ENCODE measurements at places on chromosomes 1 and 21.

- DNase-seq = no peak
These were observed 4.3 kb downstream of the DDAH1 start for GRCh38 chr1:85460555-85461088.

- no peak for DNase-seq
These were observed 819.9 kb downstream of the BRINP3 start for GRCh38 chr1:189657715-189658114.

- DNase-seq = no peak
These were observed 101.9 kb downstream of the ZNF644 start for GRCh38 chr1:90919900-90920299.

- peak; percentile 36 for DNase-seq
These were observed 22.3 kb downstream of the ACP6 start for GRCh38 chr1:147647796-147648633.

GRCh38 chr1:7743346-7743745, 27.8 kb upstream of the VAMP3 start:
- DNase-seq = no peak

GRCh38 chr1:33338440-33339211, 17.7 kb upstream of the A3GALT2 start:
- no peak for DNase-seq

- DNase-seq = no peak
These were observed 66.6 kb downstream of the CD34 start for GRCh38 chr1:207844371-207844770.

GRCh38 chr1:153399401-153400055, 8.7 kb upstream of the S100A8 start:
- DNase-seq = no peak

DNA sequence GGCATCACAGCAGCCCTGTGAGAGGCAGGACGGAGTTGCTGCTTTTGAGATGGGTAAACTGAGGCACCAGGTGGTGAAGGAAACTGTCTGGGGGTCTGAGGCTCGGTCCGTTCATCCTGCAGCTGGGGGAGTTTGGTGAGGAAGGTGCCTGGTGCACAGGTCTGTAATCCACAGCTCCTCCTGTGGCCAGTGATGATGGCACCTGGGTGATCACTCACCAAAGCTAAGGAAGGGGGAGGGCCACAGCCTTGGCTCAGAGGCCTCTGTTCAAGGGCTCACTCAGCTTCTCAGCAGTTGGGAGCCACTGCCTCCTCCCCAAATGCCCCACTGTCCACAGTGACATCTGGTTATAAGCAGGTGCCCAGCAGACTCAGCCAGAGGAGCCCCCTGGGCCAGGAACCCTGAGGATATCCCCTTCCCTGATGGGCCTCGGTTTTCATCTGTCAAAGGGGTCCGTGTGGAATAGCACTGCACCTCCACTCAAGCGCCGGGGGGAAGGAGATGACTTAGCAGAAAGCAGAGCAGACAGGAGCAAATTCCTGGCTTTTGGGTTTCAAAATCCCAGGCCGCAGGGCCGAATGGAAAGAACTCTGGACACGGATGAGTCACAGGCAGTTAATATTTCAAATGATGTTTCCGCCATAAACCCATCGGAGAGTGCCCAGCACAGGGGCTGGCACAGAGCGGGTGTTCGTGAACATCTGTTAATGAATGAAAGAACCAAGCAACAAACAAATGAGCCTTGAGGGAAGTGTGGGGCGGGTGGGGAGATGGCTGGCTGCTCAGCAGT, 82.8 kb downstream of the DMRTB1 start:
- DNase-seq = no peak

- no peak for DNase-seq
These were observed 159.2 kb downstream of the AGBL4 start for GRCh38 chr1:49864581-49864980.

DNA sequence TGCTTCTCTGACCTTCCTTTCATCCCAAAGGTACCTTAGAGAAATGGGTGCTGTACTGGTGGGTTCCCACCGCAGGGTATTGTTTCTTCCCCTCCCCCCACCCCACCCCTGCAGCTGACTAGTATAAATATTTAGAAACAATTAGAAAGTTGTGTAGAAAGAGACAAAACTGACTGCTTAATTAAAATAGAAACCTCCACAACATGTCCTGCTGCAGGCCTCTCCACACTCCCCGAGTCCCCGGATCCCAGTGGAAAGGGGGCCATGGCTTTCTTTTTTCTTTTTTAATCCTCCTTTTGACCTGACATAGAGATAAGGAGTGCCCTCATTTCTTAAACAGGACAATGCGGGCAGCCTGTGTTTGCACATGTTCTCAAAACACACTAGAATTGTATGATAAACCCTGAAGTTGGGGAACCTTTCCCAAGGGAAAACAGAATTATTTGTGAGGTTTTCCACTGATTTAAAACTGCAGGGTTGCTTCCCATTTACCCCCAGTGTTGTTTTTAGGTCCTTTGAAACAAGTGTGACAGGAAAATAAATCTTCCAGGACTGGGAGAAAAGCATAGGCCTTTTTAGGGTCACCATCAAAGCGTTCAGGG, 1.7 kb downstream of the RHOU start:
- DNase-seq = no peak

DNA sequence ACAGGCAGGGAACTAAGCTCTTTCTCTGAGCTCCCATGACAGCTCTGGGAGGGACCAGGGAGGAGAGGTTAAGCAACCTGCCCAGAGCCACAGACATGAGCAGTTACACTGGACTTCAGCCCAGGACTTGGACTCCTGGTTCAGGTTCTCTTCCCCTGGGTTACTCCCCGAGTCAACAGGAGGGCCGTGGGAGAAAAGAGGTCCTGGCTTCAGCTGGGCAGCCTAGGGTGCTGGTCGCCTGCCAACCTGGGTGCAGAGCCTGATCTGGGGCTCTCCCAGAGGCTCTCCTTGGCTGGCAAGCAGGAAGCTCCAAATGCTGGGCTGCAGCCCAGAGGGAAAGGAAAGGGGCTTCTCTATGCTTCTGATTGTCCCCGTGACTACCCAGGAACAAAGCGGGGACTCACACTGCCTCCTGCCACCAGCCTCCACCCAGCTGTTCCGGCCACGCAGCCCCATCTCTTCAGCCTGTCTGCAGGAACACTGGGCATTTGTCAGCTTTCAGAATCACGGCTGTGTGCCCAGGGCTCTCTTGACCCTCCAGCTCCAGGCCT, 141.8 kb downstream of the HIVEP3 start:
- no peak for DNase-seq

- DNase-seq = peak; percentile 41
These were observed 101.3 kb upstream of the ACTL8 start for GRCh38 chr1:17653728-17654351.

DNA sequence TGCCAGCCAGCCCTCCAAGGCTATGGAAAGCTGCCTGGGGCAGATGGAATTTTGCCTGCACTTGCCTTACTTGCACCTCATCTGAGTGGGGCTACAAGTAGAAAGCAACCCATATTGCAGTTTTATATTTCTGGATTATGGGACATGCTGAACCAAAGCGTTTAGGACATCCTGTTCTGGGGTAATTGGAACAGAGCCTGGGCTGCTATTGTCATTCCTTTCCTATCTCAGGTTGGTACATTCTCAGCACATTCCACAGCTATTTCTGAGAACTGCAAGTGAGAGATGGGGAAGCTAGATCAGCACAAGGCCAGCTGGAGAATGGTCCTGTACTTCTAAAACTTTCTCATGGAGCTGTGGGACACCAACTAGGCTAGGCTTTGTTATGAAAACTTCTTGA, 713.8 kb downstream of the KCNT2 start:
- DNase-seq = no peak

GRCh38 chr1:168085401-168085872, 51.3 kb downstream of the GPR161 start:
- DNase-seq = no peak

GRCh38 chr1:217089361-217090014, 366.3 kb upstream of the ESRRG start:
- no peak for DNase-seq

DNA sequence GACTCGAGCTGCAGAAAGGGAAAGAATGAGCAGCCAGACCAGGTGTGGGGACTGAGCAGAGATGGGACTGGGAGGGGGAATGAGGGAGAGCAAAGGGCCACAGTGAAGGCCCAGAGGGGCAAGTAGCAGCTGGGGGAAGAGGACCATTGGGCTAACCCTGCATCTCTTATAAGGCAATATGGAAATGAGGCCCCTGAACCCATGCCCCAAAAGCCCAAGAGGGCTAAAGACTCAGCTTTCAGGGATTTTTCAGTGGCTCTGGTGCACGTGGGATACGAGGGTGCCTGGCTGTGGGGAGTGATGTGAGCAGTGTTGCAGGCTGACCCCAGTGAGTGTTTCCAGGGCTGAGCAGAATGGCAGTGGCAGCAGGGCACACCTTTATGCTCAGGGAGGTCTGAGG, 496 bp upstream of the TNNI1 start:
- DNase-seq = no peak

GRCh38 chr1:29335573-29335972, 99.3 kb downstream of the PTPRU start:
- no peak for DNase-seq

DNA sequence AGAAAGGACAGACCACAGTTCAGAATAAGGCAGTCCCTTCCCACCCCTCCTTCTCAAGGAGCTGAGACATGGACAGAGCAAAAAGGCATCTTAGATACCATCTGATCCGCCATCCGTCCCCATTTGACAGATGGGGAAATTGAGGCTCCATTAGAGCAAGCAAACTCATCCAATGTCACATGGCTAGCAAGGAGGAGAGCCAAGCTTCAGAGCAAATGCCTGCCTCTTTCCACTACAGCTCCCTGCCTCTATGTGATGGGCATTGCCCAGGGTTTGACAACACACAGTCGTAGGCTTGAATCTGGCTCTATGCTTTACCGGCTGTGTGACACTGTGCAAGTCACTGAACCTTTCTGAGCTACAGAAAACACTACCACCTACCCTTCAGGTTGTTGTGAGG, 3.9 kb downstream of the SLC30A2 start:
- DNase-seq = no peak

GRCh38 chr1:18316764-18317163, 164.0 kb upstream of the KLHDC7A start:
- no peak for DNase-seq

DNA sequence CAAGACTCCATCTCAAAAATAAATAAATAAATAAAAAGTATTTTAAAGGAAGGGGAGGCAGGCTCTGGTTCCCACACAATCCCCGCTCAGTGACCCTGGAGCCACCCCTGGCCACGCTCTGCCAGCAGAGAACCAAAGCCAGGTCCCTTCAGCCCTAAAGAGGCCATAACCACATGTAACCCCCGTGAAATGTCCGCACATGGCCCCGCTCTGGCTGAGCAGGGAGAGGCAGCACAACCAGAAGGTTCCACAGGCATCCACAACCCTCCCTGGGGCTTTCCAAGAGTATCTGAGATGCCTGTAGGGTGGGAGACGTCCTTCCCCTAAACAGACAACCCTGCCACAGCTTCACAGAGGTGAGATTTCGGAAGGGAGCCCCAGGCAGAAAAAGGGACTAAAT, 1.4 kb upstream of the ARF1 start:
- DNase-seq = no peak

- DNase-seq = no peak
These were observed 119.0 kb downstream of the LEPR start for GRCh38 chr1:65539266-65540131.

DNA sequence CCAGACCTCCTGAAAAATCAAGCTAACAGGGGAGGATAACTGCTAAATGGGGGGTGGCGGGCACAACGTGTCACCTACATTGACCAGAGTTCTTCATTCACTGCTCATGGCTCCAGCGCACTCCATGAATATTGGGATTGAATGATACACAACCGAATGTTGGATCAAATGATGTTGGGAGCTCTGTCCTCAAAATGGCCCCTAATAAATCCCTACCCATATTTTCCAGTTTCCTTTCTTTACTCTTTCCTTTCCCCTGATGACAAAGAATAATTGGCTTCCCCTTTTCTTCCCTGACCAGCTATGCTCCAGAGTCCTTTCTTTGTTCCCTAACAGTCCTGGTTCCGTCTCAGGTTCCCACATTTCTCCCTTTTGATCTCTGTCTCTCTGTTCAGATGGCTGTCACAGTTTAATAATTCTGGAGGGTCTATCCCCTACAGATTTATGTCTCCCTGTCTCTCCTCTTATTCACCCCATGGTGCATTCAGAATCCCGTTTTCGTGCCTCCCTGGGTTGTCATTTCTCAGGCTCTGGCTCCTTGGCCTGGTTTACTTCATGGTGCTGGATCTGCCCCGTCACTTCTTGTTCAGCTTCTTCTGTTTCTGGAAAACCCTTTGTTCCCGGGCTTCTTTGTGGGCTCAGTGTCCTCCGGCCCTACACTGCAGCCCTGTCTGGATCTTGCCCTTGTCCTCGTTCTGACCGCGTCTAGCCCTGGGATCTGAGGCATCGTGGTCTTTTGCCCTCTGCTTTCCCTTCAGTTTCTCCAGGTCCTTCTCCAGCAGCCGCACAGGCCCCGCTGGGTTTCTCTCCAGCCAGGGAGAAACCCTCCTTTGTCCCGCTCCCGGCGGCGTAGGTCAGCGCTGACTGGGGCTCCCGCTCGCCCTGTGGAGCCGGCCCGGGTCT, 78.3 kb downstream of the NDUFS5 start:
- no peak for DNase-seq

DNA sequence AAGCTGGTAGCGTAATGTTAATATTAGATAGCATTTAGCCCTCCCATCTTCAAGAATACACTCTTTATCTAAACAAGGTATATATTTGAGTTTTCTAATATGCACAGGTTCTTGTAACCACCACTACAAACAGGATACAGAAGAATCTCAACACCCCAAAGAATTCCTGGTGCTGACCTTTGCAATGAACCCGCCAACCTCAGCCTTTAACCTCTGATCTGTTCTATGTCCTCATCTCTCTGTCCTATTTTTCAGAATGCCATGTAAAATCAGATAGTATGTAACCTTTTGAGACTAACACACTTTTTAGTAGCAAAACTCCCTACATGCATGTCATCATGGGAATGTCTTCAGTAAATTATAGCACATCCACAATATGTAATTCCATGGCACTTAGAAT, 71.1 kb downstream of the LRRC8C start:
- no peak for DNase-seq

DNA sequence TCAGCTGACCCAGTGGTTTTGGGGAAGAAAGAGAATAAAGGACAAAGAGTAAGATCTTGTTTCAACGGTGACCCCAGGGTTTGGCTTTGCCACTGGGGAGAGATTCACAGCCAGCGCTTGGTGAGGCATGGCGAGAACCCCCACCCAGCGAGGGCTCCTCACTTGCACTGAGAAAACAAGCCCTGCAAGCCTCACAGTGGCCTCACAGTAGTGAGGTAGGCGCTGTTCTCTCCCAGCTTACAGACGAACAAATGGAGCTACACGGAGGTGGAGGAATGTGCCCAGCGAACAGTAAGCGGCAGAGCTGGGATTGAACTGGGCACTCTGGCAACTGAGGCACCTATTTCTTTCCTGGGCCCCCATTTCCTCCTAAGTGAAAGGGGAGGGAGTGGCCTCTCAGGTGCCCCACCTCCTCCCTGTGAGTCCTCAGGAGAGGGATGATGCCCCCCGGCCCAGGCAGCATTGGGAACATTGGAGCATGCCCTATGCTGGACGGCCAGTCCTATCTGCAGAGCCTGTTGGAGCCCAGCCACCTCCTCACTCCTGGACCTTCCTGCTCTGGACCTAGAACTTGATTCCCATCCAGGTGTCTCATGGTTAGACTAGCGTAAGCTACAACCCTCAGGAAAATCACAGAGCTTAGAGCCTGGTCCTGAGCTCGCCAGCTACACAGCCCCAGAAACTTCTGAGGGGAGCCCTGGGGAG, 73.4 kb upstream of the EDN2 start:
- DNase-seq = peak; percentile 30

- DNase-seq = no peak
These were observed 177.3 kb upstream of the SGIP1 start for GRCh38 chr1:66356605-66357004.

All from activated T-cell treated with anti-CD3 and anti-CD28 coated beads, Interleukin-2, amount 50 U/mL, for 24 hours (primary cell).